ENCODE measurements at places on chromosomes 6 and 20.

GRCh38 chr6:19968201-19968600 is 131.0 kb downstream of the ID4 start:
- DNase-seq: no peak

DNA sequence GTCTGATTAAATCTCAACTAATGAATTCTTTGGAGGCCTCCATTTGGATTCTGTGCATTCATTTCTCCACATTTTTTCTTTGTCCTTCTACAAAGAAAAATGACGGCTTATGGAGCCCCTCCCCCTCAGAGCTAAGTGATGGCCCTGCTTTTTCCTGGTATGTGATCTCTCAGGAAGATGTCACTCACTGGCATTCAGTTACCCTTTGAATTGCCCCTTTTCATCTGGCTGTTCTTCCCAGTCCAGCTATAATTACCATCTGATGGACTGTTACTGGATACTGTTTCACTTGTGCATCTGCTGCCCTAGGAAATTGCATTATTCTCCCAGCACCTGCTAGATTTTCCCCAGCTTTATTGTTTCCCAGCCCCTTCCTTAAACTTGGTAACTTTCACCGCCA is 151.9 kb downstream of the CFAP61 start:
- peak; percentile 97 for DNase-seq

GRCh38 chr6:13412639-13413465 is 74.5 kb downstream of the GFOD1 start:
- peak; percentile 8 for DNase-seq

- no peak for DNase-seq
Observed at GRCh38 chr6:35710241-35710847, 21.6 kb upstream of the FKBP5 start.

- no peak for DNase-seq
Observed at GRCh38 chr6:24613361-24614042, 32.5 kb downstream of the KIAA0319 start.

DNA sequence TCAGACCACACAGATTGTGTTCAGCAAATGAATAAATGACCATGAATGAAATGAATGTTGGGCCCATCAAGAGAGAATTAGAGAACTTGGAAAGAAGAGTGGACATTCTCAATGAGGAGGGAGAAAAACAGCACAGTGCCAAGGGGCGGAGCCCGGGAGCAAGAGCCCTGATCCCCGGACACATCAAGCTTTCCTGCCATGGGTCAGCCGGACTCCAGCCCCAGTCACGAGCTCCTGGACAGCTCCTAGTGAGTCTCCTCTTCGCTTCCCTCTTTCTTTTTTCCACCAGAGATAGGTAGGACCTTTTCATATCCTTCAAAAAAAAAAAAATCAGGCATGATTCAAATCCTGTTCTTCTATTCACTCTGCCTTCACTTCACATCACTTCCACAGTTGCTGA is 274.2 kb downstream of the NRN1 start:
- no peak for DNase-seq

DNA sequence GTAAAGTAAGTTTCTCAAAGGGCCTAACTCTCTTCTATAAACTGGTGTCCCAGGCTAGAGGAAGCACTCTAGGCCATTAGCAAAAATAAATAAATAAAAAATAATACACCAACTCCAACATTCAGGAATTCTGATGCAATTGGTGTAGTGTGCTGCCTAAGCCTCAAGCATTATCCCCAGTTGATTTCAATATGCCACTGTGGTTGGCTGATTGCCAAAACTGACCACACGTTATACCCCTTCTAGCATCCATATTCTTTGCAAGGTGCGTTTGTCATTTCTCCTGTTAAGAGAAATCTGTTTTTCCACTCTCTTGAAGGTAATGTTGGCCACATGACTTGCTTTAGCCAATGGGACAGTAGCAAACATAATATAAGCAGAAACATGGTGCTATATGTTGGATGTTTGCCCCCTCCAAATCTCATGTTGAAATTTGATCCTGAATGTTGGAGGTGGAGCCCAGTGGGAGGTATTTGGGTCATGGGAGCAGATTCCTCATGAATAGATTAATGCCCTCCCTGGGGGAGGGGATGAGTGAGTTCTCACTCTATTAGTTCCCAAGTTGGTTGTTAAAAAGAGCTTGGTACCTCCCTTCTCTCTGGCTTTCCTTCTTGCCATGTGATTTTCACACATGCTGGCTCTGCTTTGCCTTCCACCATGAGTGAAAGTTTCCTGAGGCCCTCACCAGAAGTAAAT is 71.9 kb upstream of the PLCB4 start:
- DNase-seq: peak; percentile 58

- no peak for DNase-seq
Observed at GRCh38 chr20:5177071-5177470, 50.3 kb downstream of the CDS2 start.

- no peak for DNase-seq
Observed at GRCh38 chr6:21079468-21080048, 514.0 kb upstream of the SOX4 start.

DNA sequence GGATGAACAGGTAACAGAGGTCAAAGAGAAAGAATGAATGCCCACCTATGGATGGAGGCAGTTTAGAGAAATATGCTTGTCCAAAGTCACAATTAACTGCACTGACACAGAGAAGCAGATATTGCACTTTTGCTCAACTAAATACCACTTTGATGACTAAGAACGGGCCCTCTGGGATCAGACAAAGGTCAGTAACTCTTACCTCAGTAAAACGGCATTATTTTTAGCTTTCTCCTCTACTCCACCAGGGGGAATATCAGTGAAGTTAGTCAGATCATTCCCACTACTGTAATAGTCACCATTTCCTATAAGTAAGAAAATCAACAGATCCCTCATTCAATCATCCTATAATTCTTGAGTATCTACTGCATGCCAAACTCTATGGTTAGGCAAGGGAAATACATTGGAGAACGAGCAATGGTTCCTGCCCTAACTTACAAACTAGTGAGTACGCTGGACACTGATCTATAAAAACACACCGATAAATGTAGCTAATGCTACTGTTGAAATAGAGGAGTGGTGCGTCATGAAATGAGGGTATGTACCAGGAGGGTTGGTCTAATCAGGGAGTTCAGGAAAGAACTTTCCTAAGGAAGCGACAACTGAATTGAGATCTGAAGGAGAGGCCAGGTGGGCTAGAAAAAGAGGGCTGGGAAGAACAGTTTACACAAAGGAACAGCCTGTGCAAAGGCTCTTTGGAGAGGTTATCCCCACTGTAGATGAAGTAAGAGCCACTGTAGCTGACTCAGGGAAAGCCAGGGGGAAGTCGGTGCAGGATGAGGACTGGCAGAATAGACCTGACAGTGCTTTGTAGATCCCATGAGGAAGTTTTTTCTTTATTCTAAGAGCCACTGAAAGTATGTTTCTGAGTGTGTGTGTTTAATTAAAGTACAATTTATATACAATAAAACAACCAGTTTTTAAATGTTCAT is 9.2 kb downstream of the ECI2 start:
- no peak for DNase-seq

DNA sequence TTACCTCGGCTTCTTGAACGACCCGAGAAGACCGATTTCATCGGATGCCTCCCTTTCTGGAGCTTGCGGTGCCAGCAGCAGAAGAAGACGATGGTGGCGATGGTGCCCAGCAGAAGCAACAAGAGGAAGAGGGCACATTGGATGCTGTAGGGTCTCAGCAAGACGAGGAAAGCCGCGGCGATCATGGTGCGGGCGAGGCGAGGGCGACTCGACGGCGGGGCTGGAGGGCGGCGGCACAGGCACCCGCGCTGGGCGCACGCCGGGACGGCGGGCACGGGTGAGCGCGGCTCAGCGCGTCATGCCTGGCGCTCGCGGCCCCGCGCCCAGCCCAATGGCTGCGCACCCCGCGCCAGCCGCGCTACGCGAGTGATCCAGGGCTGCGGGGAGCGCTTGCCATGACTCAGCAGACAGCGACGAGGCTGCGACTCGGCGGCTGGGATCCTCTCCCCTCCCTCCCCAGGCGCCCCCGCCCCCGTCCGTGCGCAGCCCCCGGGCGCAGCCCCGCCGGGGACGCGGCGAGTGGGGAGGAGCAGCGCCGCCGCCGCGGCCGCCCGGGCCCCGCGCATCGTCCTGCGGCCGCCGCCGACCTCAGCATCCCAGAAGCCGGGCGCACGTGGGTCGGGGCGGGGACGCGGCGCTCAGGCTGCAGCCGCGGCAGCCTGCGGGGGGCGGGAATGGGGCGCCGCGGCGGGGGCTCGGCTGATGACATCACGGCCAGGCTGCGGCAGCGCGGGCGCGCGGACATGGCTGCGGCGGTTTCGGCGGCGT is at the start of gene BEND6:
Gene BEND6 (plus strand): TSS at position 705 of the 768 bp plus-strand sequence. CDS start 26,704 bp downstream, outside the sequence.
- DNase-seq: peak; percentile 35

- no peak for DNase-seq
Observed at GRCh38 chr20:57807401-57808263, 97.8 kb upstream of the PMEPA1 start.

DNA sequence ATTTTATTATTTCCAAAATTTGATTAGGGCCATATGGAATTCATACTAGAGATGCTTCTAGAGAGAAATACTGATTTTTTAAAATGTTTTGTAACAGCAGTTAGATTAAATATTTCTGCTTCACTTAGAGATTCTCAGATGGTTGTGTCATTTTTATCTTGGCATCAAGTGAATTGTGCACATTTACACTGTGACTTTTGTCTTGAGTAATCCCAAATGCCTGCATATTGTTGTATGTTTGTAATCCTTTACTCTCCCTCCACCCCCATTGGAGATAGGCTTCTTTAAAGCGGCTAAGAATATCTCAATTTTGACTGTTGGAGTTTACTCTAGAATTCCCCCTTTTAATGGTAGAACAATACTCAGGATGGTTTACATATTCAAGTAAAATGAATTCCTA is 19.0 kb downstream of the STX16 start:
- DNase-seq: no peak

- DNase-seq: no peak
Observed at GRCh38 chr6:139369068-139369467, 5.4 kb downstream of the CITED2 start.

DNA sequence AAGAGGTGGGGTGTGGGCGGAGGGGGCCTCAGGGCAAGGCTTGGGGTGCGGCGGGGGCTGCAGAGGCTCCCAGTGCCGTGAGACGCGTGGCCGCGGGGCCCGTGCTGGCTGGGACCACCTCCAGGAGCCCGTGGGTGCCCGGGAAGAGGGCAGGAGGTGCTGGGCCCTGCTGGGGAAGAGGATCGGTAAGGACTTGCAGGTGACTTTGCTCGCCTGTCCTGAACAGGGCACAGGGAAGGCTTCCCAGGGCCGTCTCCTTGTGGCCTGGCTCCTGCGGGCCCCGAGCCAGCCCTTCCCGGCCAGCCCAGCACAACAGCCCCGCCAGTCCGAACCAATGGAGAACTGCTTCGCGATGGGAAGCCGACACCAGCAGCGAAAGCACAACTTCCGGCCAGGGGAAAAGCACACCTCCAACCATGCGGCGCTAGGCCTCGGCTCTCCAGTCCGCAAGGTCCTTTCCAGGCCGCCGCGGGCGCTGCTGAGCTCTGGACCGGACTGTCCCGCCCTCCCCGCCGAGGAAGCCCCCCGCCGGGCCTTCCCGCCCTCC is 32.3 kb downstream of the IRF4 start:
- no peak for DNase-seq

DNA sequence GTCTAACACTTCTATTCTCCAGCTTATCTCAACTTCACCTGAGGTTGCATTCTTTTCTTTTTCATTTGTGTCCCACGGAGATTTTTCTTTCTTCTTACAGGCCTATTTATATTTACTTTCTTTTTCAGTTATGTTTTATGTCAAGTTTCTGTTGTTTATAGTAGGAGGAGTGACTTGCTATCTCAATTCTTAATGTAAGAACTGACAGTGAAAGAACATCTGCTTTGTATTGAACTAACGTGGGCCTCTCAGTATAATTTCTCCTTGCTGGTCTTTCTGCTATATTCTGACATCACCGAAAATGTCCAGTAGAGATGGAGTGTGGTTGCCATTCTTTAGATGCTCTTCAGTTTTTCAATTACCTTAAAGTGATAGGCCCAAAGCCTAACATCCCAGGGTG is 521.7 kb downstream of the EPM2A start:
- DNase-seq: no peak

- DNase-seq: no peak
Observed at GRCh38 chr6:150599199-150600009, at the start of gene PLEKHG1. Gene PLEKHG1 (plus strand): TSS chr6:150599885. CDS start chr6:150733682, 133,797 bp downstream.

DNA sequence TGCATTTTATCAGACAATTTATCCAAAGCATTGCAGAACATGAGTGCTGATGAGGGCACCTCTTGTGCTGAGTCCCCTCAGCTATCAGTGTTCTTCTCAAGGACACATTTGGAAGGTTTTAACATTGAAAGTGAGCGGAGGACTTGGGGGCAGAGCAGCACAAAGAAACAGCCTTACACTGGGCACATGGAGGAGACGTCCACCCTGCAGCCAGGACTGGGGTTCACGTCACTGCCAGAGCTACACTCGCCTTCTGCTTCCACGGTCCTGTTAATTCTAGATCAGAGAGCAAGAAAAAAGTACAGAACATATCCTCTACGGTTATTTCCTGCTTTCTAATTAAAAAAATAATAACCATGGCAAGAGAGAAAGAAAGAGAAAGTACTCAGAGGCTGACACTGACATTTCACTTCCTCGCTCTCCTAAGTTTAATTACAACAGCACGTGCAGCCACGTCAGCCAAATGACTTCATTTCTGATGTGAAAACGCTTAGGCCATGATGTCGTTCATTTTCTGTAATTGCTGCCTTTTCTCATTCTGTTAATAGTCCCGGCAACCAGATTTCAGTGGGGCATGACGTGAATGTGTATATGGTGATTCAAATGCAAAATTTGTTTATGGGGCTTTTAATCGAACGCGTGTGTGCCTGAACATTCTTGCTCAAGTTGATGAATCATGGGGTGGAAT is 5.1 kb downstream of the PRND start:
- DNase-seq: no peak

GRCh38 chr6:56656466-56656865 is 13.8 kb upstream of the DST start:
- DNase-seq: no peak

DNA sequence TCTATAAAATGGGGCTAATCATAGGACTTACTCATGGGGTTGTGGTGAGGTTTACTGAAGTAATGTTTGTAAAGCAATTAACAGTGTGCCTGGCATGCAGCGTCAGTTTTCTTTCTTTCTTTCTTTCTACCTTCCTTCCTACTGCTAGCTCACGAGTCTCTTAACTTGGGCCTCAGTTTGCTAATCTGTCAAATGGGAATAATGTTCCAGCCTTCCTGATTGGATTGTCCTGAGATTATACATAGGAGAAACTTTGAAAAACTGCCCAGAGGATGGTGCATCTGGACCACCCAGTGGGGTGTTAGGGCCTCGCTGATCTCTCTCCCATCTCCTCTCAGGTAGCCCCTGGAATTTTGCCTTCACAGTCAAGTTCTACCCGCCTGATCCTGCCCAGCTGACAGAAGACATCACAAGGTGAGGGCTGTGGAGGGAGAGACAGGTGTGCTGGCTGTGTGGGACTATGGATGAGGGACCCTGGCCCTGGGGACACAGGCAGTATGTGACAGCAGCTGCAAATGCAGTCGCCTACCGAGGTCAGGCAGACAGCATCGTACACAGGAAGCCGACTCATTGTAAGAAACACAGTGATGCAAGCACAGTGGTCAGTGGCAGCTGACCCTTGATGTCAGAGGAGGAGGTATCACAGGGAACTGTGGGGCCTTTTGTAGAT is 27.5 kb downstream of the EPB41L1 start:
- no peak for DNase-seq

All from NCI-H524 (cell line).